CD4-positive, alpha-beta T cell (primary cell): ENCODE measurements at places on chromosomes 11 and 22. TPM values are rescaled to one million over a fixed set of nuclear protein-coding genes. Genes with fewer than 3 reads are reported as not detected.

The TP53AIP1 gene
- not detected for total RNA-seq

The PDE2A gene
- 4.5 TPM for total RNA-seq

The CD248 gene
- total RNA-seq = 3.4 TPM

GRCh38 chr11:803770-804598 lies 1.0 kb downstream of the PIDD1 start:
- DNase-seq = no peak

GRCh38 chr11:69352715-69353319 lies 58.9 kb downstream of the MYEOV start:
- peak; percentile 25 for DNase-seq

GRCh38 chr11:76935042-76935441 lies 74.3 kb downstream of the ACER3 start:
- DNase-seq = no peak

DNA sequence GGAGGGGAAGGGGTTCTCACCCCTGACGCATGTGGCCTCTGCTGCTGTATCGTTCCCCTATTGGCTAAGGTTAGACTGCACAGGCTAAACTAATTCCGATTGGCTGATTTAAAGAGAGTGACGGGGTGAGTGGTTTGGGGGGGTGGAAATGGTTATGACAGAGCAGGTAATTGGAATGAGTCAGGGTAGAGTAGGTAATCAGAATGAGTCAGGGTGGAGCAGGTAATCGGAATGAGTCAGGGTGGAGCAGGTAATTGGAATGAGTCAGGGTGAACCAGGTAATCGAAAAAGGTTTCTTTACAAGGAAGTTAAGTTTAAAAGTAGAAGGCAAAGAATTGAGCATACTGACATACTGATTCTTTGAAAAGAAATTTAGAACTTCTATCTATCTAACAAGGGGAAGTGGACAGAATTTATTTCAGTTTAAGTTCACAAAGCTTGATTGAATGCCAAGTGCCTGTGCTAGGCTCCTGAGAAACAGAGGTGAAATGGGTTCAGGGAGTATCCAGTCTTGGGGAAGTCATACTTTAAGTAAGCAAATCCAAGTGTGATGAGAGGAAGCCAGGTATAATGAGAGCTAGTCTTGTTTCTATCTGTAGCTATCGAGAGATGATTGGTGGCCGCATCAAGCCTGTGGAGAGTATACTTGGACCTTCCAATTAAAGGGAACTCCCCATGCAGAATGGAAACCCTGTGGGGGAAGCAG lies 58.0 kb downstream of the C11orf91 start:
- no peak for DNase-seq

DNA sequence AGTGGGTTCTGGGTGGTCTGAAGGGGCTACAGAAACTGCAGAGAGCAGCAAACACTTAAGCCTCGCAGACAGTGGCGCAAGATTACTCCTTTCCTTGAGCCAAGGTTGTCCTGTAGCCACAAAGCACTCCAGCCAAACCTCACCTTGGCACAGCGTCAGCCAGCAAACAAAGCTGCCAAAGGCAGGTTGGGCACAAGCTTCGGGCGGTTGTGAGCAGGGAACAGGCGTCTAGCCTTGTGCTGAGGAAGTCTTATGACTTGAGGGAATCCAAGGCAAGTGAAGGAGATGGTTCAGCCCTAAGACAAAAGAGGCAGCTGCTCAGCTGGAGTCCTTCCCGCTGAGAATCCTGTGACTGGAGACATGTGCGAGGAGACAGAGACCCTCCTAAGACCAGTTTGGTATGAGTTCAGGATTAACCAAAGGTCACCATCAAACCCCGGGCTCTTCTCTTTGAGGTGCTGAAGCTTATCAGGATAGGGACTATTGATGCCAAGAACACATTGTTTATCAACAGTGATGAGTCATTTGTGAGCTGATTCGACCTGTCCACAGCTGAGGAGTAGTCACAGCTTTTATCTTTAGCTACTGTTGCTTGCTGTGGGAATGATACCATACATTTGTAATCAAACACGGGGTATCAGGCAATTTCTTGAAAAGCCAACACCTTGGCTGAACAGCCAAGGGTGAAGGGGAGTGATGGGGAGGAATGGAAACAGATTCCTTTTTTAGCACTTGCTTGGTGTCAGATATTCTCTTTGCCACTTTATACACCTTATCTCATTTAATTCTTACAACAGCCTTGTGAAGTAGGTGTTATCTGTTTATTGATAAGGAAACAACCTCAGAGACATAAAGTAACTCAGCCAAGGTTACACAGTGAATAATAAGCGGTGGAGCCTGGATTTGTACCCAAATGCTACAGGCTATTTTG lies 4.6 kb downstream of the ADM start:
- DNase-seq = no peak

DNA sequence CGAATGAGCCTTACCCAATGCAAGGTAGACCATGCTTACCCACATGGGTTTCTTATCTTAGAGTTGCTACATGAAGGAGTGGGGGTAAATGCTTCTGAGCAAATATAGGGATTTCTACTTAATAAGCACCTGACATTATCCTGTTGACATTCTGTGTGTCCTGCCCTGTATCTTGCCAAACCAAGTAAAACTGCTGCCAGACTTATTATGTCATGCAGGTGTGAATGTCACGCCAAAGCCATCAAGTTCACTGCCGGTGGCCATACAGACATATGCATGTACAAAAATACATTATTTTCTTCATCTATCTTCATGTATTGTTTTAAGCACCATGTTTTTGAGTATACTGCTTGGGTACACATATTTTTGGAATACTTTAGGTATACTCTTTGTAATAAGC lies 70.2 kb downstream of the NOX4 start:
- no peak for DNase-seq

DNA sequence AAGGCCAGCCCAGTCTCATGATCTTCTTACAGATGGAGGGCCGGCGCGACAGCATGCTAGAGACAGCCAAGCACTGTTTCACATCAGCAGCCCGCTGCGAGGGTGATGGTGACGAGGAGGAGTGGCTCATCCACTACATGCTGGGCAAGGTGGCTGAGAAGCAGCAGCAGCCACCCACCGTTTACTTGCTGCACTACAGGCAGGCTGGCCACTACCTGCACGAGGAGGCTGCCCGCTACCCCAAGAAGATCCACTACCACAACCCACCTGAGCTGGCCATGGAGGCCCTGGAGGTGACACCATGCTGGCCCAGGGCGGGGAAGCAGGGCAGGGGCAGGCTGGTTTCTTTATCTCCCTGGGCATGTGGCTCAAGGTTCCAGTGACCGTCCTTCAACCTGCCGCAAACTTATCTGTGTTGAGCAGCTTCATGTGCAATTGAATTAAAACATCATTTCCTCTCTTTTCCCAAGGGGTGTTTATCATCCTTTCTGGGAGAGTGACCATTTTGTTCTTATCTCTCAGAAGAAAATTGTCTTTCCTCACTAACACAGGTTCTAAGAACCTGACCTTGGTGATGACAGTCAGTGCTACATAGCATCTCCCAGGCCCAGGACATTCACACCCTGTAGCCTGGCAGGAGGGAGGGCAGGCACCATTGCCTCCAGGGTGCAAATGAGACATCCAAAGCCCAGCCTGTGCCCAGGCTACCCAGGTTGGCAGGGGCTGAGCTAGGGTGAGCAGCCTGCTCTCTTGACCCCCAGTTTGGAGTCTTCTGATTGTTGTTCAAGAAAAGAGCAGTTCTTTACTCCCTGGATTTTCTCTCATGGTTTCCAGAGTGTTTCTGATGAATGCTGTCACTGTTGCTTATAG lies 80.7 kb downstream of the CABIN1 start:
- DNase-seq = no peak

- DNase-seq = no peak
These were observed 593 bp downstream of the FAM118B start for GRCh38 chr11:126212089-126212660.
